Stimulated activated CD4-positive, alpha-beta T cell treated with anti-CD3 and anti-CD28 coated beads, Interleukin-15, amount 100 ng/mL, for 24 hours (primary cell): ENCODE measurements at places on chromosomes 3 and 15.

- DNase-seq = no peak
Observed at GRCh38 chr3:58722561-58722960, 56.0 kb upstream of the FAM3D start.

- DNase-seq = no peak
Observed at GRCh38 chr15:93217343-93217742, 128.3 kb upstream of the RGMA start.

DNA sequence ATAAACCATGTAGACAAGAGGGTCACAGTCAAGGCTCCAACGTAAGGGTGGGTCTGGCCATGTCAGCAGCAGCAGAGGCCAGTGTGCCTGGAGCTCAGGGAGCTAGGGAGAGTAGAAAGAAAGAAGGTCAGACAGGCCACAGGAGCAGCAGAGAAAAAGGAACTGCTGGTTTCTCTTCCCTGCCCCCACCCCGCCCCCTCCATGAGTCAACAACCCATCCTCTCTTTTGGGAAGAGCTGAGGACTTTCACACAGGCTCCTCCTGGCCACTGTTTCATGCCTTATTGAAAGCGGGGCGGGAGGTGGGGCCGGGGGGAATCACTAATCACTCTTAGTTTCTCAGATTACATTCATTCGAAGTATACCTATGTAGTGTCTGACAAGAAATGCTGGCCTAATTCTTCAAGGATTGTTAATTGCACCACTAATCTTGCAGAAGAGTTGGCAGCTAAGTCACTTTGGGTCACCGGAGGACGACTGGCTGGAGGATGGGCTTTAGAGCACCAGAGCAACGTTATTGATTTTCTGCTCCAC is 9.1 kb upstream of the SCG3 start:
- DNase-seq = no peak

DNA sequence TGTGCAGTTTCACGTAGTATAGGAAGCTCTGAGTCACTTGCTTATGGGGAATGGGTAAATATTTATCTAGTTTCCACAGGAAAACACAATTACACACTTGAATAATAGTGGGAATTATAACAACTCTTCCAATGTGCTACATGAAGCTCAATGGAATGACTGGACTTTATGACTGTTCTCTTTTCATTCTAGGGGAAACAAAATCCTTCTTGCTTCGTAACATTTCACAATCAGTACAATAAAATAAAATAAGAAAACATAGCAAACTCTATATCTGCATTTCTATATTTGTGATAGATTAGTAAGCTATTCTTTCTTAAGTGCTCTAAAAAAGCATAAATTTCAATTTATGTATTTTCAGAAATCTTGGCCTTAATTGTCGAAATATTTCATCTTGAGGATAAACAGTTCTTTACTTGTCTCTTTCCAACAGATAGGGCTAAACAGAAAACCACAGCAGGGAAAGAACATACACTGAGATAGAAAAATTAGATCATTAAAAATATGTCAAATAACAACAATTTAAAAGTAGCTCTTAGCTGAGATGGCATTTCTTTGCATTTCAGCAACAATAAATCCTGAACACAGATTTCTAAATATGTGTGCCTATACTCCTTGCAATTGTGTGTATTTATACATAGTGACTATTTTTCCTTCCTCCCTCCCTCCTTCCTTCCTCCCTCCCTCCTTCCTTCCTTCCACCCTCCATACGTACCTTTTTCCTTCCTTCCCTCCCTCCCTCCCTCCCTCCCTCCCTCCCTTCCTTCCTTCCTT is 395.5 kb upstream of the KCNMB2 start:
- no peak for DNase-seq

GRCh38 chr3:48468329-48468731 is 21.8 kb downstream of the ATRIP start:
- no peak for DNase-seq

- no peak for DNase-seq
Observed at GRCh38 chr3:174002543-174002942, 605.0 kb downstream of the NLGN1 start.

- DNase-seq = no peak
Observed at GRCh38 chr15:58588096-58588495, 156.3 kb downstream of the LIPC start.

DNA sequence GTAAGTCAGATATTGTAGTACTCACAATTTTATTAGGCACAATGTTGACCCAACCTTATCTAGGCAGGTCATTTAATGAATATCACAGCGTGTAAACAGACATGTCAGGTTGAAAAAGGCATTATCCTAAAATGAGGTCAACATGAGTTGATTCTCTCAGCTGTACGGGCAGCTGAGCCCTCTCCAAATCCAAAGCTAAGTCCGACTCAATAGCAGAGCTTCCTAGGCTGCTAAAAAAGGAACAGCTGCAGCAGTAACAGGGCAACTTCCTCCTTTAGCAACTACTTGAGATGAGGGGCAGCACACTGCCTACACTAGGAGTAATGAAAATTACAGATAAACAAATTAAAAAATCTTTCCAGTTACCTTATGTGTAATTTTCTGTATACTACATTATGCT is 189.2 kb downstream of the CADM2 start:
- no peak for DNase-seq

DNA sequence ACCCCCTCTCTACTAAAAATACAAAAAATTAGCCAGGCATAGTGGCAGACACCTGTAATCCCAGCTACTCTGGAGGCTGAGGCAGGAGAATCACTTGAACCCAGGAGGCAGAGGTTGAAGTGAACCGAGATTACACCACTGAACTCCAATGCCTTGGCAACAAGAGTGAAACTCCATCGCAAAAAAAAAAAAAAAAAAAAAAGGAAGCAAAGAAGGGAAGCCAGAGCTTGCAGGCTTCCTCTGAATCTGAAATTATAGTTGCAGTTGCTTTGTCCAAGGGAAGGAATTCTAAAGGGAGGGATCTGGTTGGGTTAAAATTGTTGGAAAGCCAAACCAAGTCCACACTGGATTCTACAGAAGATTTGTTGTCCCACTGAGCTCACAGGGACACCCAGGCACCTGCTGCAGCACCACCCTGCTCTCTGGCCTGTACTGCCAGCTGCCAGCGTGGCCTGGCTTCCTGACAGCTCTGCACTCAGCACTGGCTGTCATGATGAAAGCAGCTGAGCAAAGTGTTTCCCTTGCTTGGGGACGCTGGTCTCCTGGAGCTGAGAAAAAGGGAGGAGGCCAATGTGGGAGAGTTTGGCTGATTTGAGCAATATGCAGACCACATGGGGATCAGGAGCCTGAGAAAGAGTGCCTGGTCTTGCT is 88.8 kb upstream of the HES1 start:
- DNase-seq = no peak
